ENCODE measurements at places on chromosomes 12 and 14.

- peak; percentile 7 for DNase-seq
These were observed 276.2 kb downstream of the EMP1 start for GRCh38 chr12:13472690-13473089.

DNA sequence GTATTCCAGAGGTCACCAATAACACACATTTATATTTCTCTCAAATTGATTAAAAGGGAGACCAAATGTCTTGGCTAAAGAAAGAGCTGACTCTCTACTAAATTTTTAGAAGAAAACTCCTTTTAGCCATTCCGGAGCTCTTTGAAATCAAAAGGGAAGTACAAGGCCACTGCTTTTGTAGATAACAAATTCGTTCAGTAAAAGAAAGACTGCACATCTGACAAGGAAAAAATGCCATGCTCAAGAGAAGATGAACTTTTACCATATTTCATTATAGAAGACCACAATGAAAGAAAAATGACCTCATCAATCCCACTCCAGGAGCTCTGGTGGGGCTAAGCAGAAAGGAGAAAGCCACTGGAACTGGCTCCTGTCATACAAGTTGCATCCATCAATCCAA, 57.6 kb downstream of the SPTSSA start:
- no peak for DNase-seq

- DNase-seq: no peak
These were observed 397.3 kb downstream of the ZFP36L1 start for GRCh38 chr14:68395604-68396003.

- no peak for DNase-seq
These were observed 26.4 kb downstream of the NOS1 start for GRCh38 chr12:117334855-117335587.

- DNase-seq: no peak
These were observed 115.4 kb upstream of the FOXG1 start for GRCh38 chr14:28651148-28651547.

- no peak for DNase-seq
These were observed 2.4 kb downstream of the SINHCAF start for GRCh38 chr12:31323391-31324115.

- DNase-seq: no peak
These were observed 4.8 kb downstream of the TOGARAM1 start for GRCh38 chr14:44966601-44967336.

GRCh38 chr14:106564058-106564643, 1037.8 kb downstream of the TMEM121 start:
- DNase-seq: peak; percentile 20

- DNase-seq: no peak
These were observed 1.8 kb upstream of the CCDC198 start for GRCh38 chr14:57495416-57495815.

DNA sequence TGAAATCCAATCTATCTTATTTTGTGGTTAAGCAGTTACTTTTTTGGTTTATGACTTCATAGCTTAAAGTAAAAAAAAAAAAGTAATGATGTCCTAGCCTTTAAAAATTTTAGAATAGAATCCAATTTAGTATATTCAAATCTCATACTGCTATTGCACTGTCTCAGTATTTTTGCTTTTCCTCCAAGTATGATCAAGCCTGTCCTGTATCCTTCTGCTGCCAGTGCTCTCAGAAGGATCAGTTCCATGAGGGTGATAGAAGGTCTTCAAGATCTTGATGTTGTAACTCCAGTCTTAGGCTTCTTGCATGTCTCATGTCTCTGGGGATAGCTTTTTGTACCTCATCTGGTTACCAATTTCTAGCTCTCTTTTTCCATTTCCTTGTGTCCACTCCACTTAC, 324.2 kb upstream of the FAR2 start:
- no peak for DNase-seq

Data from GM18507 (cell line).